ENCODE measurements at places on chromosomes 5 and 9.

- DNase-seq: no peak
These were observed 138.9 kb downstream of the NTRK2 start for GRCh38 chr9:84808416-84808815.

- no peak for DNase-seq
These were observed 265.8 kb downstream of the SYK start for GRCh38 chr9:91067306-91067860.

GRCh38 chr9:120374239-120374638 is 205.7 kb downstream of the CDK5RAP2 start:
- DNase-seq: no peak

- no peak for DNase-seq
These were observed 49.7 kb downstream of the PLPP1 start for GRCh38 chr5:55485073-55485472.

GRCh38 chr9:133994353-133995011 is 2.4 kb upstream of the VAV2 start:
- DNase-seq: peak; percentile 94

GRCh38 chr9:75071530-75072122 is 16.3 kb downstream of the NMRK1 start:
- DNase-seq: no peak

DNA sequence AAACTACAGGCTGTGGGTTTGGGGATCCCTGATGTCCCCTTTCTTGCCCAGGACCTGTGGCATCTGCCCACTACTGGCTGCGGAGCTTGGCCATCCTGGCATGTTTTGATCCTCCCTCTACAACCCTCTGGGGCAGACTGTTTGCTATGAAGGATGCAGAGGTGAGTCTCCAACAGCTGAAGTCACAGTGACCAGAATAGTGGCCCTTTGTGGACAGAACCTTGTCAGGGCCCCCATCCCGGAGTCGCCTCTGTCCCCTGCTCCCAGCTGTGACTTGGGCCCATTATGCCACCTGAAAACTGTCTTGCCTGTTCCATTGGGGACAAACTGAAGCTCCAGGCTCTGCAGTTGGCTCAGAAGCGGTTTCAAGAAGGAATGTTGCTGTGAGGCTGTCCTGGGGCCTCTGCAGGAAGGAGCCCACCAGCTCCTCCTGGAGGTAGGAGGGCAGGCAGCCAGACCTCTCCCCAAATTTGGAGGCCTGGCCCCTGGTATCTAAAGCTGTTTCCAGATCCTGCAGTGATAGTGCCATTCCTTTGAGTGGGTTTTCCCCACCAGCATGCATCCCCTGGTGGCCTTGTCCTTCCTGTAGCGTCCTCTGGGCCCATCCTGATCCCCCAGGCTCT is 93.3 kb downstream of the BARX1 start:
- DNase-seq: no peak

DNA sequence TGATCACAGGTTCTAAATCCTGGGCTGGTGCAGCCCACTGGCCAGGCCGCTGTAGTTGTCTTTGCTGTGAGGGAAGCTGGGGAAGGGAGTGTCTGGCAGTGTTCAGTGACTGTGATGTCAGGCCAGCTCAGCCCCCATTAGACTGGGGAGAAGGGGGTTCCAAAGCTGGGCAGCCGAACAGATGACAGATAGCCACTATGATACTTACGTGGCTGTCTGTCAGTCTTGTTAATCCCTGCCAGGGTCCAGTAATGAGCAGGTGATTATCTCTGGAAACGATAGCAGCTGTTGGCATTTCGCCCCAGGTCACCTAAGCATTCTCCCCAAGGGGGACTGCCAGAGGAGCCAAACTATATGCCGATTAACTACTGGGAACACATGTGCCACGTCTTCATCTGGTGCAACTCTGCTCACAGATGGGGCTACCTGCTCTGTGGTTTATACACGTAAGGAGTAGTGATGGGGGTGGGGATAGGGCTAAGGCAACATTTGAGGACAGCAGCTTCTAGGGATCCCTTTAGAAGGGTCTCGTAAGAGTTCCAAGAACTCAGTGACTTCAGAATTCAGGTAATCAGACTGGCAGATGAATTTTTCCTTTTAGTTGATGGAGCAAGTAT is 396.3 kb downstream of the KDM4C start:
- DNase-seq: no peak

- DNase-seq: no peak
These were observed 130.0 kb upstream of the LHFPL2 start for GRCh38 chr5:78778538-78778937.

DNA sequence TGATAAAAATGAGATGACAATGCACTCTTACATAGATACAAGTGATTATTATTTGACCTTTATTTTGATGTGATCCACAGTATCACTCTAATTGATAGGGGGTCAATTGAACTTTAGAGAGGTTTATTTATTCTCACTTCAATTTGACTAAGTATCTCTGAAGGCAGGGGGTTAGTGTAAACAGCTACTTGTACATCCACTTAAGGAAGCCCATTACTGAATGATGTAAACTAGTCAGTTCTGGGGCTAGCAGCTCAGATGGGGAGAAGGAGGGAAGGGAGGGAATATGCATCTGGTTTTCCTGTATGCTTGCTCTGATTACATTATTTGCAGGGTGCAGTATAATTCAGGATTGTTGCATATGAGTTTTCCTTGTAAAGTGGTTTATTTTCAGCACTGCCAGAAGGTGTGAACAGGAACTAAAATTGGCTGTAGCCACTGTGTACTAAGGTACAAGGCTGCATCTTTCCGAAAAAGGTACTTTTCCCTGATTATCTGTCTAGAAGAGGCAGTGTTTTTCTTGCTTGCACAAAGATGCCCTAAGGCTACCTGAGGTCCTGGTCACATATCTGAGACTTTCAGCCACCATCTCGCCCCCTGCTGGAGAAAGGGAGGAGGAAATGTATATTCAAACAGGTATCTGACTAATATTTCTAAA is 51.2 kb downstream of the MRPS27 start:
- no peak for DNase-seq

DNA sequence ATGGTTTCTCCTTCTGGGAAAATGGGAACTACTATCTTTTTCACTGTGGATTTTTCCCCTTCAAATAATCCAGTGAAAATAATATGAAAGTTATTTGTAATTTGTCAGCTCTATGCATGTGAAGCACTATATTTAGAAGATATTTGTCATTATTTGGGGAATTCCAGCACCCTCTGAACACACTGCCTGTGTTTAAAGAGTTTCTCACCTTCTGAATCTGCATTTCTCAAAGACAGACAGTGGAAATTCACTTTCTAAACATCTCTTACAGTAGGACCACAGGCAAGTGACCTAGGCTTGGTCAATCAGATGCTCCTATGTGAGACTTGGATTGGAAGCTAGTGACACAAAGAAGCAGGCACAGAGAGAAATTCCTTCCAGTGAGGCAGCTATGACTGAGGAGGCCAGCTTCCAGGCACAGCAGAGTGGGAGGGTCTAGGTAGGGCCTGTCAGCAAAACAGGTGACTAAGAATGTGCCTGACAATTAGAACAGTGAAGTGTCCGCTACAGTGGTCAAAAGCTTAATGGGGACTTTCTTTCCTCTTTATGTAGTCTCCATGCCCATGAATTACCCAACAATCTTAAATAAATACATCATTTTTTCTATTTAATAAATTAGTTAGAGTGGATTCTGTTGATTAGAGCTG is 167.2 kb downstream of the HMHB1 start:
- no peak for DNase-seq
